ENCODE measurements at places on chromosomes 6 and 20.

GRCh38 chr6:56399250-56399671, 151.9 kb upstream of the COL21A1 start:
- DNase-seq: peak; percentile 51

- DNase-seq: no peak
These were observed 109.0 kb upstream of the TRAF3IP2 start for GRCh38 chr6:111714416-111715270.

- DNase-seq: no peak
These were observed 258.7 kb downstream of the DLL1 start for GRCh38 chr6:170032197-170032596.

- no peak for DNase-seq
These were observed 75.9 kb downstream of the MYLK4 start for GRCh38 chr6:2674857-2675256.

GRCh38 chr20:51210084-51210483, 187.2 kb upstream of the KCNG1 start:
- DNase-seq: no peak

GRCh38 chr6:84516154-84516553, 248.2 kb downstream of the TBX18 start:
- DNase-seq: no peak

GRCh38 chr6:170314983-170315382, 8.4 kb downstream of the FAM120B start:
- no peak for DNase-seq

DNA sequence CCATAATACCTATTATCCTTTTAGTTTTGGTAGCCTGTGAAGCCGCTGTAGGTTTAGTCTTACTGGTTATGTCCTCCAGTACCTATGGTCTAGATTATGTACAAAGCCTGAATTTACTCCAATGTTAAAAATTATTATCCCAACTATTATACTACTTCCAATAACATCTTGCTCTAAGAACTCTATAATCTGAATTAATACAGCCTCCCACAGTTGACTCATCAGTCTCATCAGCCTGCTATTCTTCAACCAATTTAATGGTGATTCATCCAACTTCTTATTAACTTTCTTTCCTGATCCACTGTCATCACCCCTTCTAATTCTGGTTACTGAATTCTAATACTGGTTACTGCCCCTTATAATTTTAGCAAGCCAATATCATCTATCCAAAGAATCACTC, 370.3 kb upstream of the OPRM1 start:
- no peak for DNase-seq

DNA sequence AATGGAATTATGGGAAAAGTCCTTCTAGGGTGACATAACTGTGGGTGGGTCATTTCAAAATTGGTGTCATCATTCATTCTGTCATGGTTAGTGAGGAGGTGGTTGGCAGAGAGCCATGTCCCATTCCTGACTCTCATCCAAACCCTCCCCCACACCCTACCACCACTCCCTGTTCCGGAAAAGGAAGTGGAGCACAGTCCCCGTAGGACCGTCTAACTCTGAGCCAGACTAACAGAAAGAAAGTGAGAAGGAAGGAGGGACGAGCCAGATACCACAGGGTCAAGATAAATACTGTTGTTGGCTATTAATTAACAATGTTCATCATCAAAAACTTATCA, 4.8 kb downstream of the TRIM10 start:
- DNase-seq: peak; percentile 90

DNA sequence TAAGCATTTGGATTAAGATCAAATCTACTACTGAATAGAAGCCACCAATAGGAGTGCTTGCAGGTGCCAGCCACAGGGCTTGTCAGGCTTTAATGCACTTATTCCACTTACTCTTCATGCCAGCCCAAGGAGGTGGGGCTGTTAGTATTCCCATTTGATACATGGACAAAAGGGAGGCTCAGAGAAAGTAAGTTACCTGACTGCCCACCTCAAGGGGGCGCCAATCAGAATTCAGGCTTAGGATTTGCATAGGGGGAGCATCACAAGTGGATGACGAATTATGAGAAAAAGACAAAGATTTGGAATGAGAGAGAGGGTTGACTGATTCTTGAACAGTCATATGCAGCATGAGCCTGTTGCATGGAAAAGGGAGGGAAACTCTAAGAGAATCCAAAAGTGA, 188.4 kb upstream of the TSHZ2 start:
- no peak for DNase-seq

DNA sequence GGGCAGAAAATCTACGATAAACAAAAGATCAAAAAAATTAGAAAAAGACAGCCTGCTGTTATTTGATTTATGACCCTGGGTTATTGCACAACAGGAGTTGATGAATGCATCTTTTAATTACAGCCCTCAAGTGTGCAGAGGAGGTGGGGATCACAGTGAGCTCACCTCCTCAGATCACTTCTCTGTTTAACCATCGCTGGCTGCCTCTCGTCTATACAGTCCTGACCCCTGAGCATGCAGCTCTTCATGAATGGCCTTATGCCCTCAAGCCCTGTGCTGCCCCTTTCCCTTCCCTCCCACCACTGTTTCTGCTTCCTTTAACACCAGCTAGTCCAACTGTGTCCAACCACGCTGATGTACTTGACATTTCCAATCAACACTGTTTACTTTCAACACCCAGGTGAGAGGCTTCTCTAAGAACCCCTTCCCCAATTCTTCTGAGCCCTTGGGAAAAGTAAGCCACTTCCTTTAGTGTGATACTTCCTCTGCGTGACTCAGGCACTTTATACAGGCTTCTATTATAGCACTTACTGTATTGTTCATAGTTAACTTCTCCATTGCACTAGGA, 60.6 kb upstream of the RIPOR2 start:
- no peak for DNase-seq

DNA sequence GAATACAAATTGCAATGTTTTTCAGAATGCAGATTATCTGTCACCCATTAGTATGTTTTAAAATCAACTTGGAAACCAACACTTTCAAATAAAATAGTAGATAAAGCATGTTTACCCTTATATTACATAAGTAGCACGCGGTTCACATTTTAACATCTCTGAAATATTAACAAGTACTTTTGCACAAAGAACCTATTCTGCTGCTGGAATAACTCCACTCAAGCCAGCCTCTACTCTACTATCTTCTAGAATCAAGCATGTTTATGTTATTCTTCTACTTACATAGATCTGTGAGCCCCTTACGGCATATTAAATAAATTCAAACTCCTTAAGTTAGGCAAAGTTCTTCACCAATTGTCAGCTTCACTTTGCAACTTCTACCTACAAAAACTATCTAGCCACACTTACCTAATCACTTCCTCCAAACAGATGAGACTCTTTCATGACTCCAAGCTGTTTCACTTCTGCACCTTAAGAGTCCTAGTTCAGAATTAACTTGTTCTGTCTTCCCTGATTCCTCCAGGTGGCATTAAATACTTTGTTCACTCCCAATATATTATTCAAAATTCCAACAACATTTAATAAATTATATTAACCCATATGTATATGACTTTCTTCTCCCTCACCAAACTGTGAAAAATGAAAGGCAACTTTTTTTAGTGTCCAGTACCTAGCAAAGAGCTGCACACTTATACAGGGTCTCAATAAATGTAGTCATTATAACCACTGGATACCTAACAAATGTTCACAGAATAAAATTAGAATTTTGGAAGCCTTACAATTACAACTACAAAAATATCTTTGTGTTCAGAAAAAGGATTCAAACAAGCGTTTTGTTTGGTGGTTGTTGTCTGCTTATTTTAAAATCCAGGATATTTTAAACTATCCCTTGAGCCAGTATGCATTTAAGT, 12.1 kb downstream of the CEP85L start:
- no peak for DNase-seq

DNA sequence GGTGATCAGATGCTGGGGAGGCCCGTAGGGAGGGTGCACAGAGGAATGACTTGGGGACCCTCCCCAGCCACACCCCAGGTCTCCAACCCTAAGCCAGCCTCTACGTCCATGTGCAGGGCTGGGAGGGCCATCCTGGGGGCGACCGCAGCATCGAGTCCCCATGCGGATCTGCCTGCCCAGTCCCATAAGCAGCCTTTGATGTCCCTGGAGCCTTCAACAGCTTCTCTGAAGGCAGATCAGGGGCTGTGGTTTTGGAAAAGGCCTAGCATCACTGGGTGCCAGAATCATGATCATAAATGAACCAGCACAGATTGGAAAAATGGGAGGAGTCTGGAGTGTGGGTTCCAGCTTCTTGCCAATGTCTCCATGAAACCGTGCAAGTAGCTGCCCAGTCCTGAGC, 22.9 kb downstream of the TOX2 start:
- no peak for DNase-seq

DNA sequence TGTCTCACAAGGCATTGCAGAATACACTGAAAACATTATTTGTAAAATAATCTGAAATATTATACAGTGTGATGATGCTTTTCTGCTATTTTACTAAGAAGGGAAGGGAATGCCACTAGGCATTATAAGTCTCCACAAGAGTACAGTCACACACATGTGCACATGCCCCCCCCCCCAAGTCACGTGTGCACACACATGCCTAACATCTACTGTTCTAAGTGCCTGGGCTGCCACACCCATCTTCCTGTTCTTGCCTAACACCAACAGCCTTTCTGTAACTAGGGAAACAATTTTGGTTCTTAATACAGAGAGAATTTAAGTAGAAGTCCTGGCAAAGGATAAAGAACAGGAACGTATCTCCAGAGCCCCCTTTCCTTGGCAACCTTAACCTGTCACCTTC, 58.2 kb upstream of the BCLAF1 start:
- DNase-seq: peak; percentile 8

- DNase-seq: no peak
These were observed 38.5 kb upstream of the HDDC2 start for GRCh38 chr6:125340175-125340835.

GRCh38 chr20:4904127-4904860, 97.0 kb downstream of the SLC23A2 start:
- no peak for DNase-seq

- no peak for DNase-seq
These were observed 462.9 kb downstream of the ADGRB3 start for GRCh38 chr6:69097948-69098347.

DNA sequence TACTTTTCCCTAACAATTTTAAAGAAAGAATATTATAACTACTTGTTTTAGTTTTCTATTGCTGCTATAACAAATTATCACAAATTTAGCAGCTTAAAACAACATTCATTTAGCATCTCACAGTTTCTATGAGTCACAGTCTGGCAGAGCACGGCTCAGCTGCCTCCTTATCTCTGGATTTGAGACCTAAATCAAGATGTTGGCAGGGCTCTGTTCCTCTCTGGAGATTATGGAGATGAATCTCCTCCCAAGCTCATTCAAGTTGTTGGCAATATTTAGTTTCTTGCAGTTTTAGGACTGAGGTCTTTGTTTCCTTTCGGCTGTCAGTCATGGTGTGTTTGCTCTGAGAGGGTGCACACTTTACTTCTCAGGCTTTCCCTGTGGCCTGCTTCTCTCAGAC, 1065.8 kb upstream of the EYS start:
- no peak for DNase-seq

DNA sequence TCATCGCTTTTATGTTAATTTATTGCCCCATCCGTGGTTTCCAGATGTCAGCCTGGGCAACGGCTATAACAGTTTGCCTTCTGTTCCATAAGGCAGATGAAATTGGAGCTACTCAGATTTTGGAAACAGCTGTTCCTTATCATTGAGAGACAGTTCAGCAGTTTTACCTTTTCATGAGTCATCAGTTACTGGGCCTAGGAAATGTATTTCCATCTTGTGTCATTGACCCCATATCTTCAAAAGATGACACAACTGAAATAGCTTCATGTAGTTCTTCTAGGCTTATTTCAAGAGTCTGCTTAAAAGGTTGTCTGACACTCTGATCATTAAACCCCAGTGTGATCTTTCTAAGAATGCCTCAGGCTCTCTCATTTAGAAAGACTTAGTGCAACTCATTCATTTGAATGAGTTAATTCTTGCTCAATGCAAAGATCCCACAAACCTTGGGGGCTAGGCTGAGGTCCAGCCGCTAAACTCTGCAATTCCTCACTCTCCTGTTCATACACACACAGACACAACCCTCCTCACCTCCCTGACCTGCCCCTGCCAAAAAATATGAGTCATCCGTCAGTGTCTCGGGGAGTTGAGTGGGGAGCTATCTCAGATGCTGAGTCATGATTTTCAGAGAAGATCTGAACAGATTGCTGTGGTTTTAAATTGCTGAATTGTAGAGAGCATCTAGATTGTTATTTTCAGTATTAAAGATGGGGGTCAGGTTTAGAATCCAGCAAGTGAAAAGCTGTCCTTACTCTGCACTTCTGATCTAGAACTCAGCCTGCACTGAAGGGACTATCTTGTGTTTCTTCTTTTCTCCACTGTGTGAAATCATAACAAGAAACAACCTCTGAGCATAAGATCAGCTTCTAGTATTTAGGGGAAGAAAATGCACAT, 61.8 kb downstream of the RPP40 start:
- peak; percentile 75 for DNase-seq

- DNase-seq: no peak
These were observed 162.8 kb downstream of the ZFAND3 start for GRCh38 chr6:37982317-37982716.

DNA sequence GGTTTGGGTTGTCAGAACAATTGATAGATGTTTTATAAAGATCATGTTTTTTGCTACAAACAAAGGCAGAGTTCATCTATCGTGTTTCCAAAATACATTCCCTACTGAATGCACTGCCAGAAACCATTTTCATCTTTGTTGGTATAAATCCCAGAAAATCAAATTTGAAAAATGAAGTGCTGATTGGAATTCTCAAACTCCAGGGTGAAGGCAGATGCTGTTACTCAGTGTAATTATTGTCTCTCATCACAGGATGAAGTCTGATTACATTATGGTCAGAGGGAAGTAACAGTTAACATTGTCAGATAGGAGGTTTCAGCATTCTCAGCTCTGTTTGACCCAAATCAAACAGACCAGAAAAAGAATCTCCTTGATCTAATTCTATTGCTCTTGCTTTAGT, 198.4 kb upstream of the KCNK16 start:
- DNase-seq: no peak

DNA sequence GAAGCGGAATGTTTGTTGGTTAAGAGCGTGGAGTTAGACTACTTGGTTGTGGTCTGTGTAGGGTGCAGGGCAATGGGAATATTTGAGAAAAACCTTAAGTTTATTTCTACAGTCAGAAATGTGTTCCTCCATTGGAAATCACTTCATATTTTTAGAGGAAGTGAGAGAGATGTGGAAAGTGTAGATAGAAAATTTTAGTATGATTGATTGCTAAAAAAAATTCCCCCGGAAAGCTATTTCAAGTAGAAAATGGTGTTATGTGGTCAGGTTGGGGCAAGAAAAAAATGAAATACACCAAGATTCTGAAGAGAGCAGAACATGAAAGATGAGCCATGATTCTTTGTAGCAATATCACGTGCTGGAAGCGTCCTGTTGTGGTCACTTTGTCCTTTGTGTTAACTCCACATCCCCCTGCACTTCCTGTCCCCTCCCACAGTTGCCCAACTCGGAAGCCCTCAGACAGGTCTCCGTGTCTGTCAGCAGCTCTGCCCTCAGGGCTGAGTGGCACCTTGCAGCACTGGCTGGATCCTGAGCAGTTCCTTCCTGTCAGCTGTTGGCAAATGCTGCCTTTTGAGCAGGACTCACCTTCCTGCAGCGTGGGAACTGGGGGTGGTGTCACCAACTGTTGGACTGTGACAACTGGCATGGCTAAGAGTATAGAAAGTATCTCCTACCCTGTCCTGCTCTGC, 137.5 kb upstream of the SLC24A3 start:
- DNase-seq: peak; percentile 42
